ENCODE measurements at places on chromosomes 12 and 14.

DNA sequence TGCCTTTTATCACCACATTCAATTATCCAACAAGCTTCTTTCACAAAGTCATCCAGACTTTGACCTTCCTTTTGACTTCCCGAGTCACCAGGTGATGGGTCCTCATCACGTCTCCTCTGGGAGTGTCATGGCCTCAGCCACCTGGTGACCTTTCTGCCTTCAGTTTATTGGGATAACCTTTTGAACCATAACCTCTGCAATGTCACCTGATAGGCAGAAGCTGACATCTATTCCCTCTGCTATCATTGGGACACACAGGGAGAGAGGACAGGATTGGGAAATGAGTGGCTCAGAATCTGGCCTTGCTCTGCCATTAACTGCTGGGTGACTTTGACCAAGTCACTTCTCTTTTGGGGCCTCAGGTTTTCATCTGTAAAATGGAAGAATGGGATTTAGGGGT is 388.7 kb downstream of the NUAK1 start:
- no peak for DNase-seq

DNA sequence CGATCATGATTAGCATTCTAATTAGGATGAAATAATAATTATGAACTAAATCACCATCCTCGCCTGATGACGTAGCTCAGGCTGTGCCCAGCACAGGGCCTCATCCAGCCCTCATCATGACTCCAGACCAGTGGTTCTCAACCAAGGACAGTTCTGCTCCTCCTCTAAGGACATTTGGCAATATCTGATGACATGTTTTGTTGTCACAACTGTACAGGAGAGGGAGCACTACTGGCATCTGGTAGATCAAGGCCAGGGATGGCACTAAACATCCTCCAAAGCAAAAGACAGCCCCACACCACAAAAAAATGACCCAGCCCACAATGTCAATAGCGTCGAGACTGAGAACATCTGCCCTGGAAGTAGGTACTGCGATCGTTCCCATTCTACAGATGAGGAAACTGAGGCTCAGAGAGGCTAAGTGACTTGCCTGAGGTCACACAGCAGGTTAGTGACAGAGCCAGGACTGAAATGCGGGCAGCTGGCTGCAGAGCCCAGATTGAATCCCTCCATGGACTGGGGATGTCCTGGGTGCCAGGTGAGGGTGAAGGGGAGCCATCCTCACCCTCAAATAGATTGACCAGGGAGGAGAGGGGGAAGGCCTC is 15.5 kb downstream of the TRPV4 start:
- DNase-seq, result no peak

DNA sequence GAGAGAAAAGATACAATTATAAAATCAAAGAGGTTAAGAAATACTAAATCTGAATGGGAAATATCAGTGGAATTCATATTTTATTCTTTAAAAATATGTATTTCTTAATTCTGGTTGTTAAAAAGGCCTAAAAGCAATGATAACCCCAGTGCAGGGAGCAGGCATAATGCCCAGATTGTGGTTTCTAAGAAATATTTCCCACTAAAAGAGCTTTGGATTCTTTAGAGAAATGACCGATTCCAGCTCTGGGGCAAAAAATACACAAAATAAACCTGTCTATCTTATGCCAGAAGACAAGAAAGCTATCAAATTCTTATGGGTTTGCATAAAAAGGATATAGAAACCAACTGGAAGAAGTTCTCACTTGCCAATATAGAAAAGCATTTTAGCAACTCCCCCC is 71.6 kb downstream of the PDE6H start:
- no peak for DNase-seq

GRCh38 chr14:79064214-79064613 is 894.0 kb downstream of the NRXN3 start:
- no peak for DNase-seq

GRCh38 chr14:59425322-59425935 is 39.8 kb downstream of the GPR135 start:
- DNase-seq, result no peak

- DNase-seq, result no peak
These were observed 89.5 kb downstream of the GRIN2B start for GRCh38 chr12:13891902-13892301.

DNA sequence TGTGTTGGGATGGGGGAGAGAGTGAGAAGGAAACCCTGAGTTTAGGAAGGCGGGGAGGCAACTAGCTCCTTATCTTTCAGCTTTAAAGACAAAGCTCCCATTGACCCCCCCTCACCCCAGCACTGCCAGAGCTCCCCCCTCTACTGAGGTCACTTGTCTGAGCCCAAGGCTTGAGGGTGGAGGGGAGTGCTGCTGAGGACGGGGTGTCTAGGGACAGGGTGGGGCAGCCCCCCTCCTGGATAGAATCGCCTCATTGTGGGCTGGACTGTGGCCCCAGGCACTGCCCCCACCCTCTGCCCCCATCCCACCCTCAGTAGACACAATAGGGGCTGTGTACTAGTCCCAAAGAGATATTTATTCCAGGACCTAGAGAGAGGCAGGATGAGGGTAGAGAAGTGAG is 3.0 kb downstream of the ERBB3 start:
- DNase-seq, result no peak

- no peak for DNase-seq
These were observed 1038.4 kb downstream of the GALC start for GRCh38 chr14:86954623-86955022.

GRCh38 chr12:25388183-25388582 is 137.5 kb upstream of the KRAS start:
- DNase-seq, result no peak

GRCh38 chr14:46490238-46490685 is 161.3 kb downstream of the RPL10L start:
- no peak for DNase-seq

- no peak for DNase-seq
These were observed 11.2 kb downstream of the CCDC88C start for GRCh38 chr14:91406451-91406850.

DNA sequence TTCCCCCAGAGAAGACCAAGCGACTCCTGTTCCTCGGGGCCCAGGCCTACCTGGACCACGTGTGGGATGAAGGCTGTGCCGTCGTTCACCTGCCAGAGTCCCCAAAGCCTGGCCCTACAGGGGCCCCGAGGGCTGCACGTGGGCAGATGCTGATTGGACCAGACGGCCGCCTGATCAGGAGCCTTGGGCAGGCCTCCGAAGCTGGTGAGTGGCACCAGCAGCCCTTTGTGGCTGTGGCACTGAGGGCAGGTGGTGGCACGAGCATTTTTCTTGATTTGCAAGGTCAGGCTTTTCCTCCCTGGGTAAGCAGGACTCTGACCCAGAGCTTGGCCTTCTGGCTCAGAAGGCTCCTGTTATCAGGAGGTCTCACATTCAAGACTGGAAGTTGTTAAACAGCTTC is 2.7 kb downstream of the SIVA1 start:
- no peak for DNase-seq

DNA sequence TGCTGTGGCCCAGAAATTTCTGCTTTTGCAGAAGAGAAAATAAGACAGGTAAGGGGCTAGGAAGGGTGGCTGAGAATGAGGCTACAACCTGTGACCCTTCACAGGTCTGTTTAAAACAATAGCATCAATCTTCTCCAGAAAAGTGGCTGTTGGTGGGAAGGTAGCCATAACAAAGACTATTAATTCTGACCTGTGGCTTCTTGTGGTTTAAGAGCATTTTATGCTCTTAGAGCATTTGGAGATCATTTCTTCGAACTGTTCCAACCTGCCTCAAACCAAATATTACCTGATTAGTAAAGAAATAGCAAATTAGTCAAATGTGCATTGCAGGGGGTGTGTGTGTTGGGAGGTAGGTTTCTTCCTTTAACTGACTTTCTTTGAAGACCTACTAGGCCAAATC is 15.2 kb upstream of the TCP11L2 start:
- DNase-seq, result no peak

DNA sequence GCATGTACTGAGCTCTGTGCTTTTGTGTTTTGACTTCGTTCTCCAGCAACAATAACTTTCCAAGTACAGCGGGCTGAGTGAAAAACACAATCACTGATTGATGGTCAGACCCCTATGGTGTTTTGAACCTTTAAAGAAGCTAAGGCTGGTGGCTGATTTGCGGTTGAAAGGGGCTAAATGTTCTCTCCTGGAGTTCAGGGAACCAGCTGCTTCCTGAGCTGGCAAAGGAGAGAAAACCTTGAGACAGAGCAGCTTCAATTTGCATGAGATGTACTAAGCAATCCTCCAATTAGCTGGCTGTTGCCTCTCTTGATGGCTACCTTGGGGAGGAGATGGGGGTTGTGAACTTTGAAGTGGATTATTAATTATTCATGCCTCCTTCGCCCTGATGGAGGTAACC is 546.7 kb upstream of the SEL1L start:
- DNase-seq, result no peak

Measured in stimulated activated CD4-positive, alpha-beta T cell treated with anti-CD3 and anti-CD28 coated beads, TNF-alpha, amount 100 ng/mL, for 1 hour (primary cell).